ENCODE measurements at places on chromosomes 5 and 9.

GRCh38 chr5:142748568-142749249 lies 21.5 kb upstream of the ARHGAP26 start:
- peak; percentile 16 for DNase-seq

- DNase-seq = no peak
Measured at GRCh38 chr5:93431250-93431649, 149.8 kb downstream of the NR2F1-AS1 start.

GRCh38 chr5:151947931-151948608 lies 23.4 kb upstream of the GLRA1 start:
- no peak for DNase-seq

DNA sequence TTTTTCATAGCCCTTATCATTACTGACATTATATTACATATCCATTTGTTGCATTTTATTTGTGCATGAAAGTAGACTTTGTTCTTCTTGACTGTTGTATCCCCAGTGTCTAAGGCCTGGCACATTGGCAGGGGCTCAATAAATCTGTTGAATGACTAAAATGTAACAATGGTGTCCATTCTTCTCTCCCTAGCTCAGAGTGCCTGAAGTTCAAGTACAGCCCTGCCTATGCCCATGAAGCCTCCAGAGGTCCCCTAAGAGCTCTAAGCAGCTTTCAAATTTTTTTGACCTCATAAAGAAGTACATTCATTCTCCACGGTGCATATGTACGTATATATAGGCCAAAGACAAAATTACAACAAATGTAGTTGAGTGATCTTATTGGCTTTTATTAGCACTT lies 4.2 kb upstream of the BSPRY start:
- DNase-seq = no peak

DNA sequence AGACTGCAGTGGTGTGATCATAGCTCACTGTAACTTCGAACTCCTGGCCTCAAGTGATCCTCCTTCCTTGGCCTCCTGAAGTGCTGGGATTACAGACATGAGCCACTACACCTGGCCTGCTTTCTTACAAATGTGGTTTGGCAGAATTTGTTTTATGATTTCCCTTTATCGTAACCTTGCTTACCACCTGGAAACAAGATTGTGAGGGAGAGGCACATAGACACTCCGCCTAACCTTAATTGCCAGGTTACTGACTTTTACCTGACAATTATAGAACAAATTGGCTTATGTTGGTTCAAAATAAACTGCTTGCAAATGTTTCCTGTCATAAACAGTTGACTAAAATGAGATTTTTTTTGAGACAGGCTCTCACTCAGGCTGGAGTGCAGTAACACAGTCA lies 26.8 kb upstream of the HMGCR start:
- no peak for DNase-seq

DNA sequence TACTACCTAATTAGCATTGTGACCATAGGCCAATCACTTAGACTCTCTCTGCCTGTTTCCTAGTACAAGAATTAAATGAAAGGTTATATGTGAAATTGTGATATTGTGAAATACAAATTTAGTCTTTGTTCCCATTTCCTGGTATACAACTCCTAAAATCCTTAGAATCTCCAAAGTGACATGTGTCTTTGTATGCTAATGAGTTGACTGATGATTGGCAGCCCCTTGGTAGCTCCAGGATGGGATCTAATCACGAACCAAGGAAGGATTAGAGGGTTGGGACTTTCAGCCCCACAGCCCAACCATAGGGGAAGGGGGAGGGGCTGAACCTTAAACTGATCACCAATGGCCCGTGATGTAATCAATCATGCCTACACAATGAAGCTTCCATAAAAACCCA lies 31.6 kb downstream of the ATP6V0E1 start:
- no peak for DNase-seq

- no peak for DNase-seq
Measured at GRCh38 chr9:104553261-104553660, 15.7 kb upstream of the OR13C8 start.

DNA sequence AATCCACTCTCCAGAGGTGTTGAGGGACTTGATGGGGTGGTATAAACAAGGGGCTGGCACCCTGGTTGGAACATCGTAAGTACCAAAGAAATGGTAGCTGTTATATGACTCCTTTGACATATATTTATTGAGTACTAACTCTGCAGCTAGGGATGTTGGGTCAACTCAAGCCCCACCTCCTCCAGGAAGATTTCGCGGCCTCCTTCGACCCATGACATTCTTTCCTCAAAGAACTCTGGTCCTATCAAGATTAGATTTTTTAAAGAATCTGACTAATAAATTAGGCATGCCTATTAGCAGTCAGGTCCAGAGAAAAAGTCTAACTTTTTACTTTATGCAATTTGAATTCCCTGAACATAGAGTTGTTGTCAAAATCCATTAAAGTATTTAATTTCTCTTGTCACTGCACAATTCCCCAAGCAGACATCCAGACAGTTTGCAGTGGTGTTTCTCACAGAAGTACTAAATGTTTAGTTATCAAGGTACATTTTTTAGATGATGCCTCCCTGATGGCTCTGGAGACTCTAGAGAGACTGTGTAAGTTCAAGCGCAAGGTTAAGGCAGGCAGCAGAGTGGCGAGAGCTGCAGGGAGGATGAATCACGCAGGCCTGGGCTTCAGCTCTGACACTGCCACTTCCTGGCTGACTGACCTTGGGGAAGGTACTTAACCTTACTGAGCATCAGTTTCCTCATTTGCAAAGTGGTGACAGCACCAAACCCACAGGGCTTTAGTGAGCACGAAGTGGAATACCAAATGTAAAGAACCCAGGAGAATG lies 209.6 kb downstream of the TTLL11 start:
- no peak for DNase-seq

DNA sequence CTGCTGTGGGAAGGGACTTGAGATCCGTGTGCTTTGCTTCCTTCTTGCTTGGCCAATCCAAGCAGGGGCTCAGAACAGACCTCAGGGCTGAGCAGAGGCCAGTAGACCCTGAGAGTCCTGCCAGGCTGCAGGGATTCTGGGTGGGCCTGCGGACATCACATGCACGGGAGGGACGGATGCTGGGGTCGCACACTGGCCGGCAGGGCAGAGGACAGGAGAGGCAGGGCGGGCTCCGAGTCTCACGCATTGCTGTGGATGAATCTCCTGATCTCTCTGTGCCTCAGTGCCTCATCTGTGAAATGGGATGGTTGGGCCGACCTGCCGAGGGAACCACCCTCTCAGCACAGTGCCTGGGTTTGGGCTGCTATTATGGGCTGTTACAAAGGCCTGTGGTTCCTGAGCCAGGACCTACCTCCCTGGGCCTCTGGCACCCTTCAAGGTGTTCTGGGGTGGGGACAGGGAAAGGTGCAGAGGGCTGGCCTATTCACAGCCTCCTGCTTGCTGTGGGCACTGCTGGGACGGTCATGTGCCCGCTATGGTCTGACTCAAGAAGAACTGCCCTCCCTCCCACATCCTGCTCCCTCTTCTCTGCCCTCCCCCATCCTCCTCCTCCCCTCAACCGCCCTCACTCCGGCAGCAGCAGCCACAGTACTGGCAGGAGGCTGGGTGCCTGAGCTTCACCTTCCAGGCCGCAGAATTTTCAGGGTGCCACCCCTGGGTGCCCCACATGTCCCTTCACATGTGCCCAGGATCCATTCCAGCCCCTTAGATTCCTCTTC lies 43.3 kb downstream of the NCS1 start:
- DNase-seq = no peak

DNA sequence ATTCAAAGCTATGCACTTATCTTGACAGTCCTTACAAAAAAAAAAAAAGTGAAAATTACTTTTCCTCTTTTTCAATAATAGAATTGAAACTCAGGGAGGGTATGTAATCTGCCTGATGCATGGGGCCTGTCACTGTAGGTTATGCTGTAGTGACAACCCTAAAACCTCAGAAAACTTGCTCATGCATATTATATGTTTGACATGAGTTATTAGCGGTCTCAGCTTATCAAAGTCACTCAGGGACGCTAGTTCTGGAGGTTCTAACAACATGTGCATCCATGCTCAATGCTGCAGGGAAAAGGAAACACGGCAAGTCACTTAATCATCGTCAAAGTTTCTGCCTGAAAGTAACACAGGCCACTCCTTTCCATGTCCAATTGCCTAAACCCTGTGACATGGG lies 78.4 kb upstream of the TMEM252 start:
- no peak for DNase-seq

DNA sequence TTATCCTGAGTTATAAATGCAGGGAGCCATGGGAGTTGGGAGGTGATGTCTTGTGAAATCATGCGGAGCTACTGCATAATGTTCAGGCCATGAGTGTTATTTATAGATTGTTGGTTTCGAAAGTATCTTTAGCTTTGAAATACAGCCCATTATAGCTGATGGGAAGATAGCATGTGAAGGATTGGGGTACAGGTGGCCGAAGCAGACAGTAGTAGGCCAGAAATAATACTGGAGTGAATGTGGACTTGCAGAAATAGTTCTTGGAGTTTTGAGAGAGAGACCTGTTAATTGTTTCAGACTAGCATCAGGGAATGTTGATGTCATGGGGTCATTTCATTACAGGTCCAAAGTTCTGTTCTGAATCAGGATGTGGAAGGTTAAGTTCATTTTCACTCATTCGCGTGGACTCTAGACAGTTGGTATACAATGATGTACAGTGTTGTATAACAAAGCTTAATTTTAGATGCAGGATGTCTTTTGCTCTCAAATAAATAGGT lies 3.8 kb downstream of the ATP6V1G1 start:
- DNase-seq = no peak

GRCh38 chr9:121981118-121981883 lies 111.8 kb downstream of the TTLL11 start:
- no peak for DNase-seq

GRCh38 chr5:140251527-140251973 lies 51.4 kb downstream of the PFDN1 start:
- DNase-seq = no peak

- no peak for DNase-seq
Measured at GRCh38 chr5:39448506-39449128, 23.8 kb upstream of the DAB2 start.

DNA sequence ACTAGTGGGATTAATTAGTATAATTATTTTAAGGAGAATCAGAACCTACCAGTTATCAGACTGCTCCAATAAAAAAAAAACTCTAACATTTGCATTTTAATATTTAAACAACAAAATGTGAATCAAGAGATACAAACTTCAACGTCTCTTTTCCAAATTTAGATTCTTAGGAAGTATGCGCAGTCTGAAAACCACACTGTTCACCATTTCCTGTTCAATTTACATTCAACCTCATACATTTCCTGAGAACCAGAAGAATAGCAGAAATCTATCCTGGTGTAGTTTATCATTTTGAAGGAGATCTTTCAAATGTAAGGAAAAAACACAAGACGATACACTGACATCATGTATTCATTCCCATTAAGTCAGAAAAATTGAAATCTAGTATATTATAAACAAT lies 869.2 kb downstream of the EFNA5 start:
- DNase-seq = no peak

- DNase-seq = no peak
Measured at GRCh38 chr5:40499007-40499406, 180.7 kb upstream of the PTGER4 start.

GRCh38 chr5:73391441-73391881 lies 57.1 kb downstream of the FOXD1 start:
- no peak for DNase-seq

DNA sequence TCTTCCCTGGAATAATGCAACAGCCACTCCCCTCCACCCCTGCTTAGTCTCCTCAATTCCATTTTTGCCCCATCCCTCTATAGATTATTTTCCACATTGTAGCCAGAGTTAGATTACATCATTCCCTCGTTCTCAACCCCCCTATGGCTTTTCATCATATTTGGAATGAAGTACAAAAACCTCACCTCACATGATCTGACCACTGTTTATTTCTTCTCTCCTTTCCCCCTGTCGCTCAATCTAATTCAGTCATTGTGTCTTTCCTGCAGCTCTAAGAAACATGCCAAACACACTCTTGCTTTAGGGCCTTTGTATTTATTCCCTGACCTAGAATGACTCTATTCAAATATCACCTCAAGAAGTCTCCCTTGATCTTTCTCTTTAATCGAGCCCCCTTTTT lies 22.6 kb upstream of the HK3 start:
- DNase-seq = no peak

DNA sequence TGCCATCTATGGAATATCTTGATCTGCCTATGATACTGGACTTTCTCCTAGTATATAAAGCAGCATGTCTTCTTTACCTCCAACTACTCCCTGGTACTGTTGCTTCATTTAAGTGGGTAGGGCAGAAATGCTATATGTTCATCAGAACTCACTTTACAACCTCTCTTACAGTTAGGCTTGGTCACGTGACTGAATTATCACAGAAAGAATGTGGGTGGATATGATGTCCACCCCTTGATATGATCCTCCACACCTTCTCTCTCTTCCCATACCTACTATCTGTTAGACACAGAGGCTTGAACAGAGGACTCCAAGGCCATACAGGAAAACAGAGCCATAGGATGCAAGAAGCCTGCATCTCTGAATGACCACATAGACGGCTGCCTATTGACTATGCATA lies 19.8 kb downstream of the CRHBP start:
- DNase-seq = no peak

DNA sequence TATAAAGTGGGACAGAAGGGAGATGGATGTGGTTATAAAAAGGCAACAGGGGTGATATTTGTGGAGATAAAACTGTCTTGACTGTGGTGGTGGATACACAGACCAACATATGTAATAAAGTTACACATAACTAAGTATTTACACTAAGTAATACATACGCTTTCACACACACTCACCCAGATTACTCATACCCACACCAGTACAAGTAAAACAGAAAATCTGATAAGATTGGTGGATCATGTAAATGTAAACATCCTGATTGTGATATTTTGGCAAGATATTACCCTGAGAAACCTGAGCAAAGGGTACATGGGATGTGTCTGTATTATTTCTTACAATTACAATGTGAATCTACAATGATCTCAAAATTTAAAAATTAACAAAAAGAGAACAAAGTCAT lies 53.3 kb upstream of the SLIT3 start:
- DNase-seq = no peak

- DNase-seq = no peak
Measured at GRCh38 chr5:38551030-38552017, 5.1 kb downstream of the LIFR start.

GRCh38 chr9:20808002-20808401 lies 123.9 kb downstream of the FOCAD start:
- no peak for DNase-seq

DNA sequence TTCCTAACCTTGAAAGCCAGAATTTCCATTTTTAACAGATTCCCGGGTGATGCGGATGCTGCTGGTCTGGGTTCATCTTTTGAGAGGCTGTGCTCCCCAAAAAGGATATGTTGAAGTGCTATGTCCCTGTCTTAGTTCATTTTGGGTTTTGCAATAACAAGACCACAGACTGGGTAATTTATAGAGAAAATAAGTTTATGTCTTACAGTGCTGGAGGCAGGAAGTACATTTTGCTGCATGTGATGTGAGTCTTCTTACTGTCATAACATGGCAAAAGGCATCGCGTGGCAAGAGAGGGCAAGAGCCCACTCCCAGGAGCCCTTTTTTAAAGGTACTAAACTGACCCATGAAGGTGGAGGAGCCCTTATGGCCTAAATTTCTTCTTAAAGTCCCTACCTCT lies 114.1 kb downstream of the DAPK1 start:
- DNase-seq = no peak

DNA sequence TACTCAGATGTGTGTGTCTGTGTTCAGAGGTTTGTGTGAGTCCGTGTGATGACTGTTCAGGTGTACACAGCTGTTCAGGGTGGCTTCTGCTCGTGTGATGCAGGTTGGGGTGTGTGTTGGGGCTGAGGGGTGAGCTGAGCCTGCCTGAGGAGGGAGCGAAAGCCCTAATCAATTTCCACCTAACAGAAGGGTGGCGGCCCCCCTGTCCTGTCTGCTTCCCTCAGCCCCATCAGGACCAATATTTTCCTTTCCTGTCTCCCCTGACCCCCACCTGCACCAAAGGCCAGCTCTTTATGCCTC lies 30.2 kb downstream of the LHX2 start:
- no peak for DNase-seq

- DNase-seq = no peak
Measured at GRCh38 chr5:87266914-87267573, 639 bp upstream of the RASA1 start.

Measured in activated CD8-positive, alpha-beta memory T cell treated with anti-CD3 and anti-CD28 coated beads for 4 hours (primary cell).